EH (cell line): ENCODE measurements at places on chromosomes 4 and X.

DNA sequence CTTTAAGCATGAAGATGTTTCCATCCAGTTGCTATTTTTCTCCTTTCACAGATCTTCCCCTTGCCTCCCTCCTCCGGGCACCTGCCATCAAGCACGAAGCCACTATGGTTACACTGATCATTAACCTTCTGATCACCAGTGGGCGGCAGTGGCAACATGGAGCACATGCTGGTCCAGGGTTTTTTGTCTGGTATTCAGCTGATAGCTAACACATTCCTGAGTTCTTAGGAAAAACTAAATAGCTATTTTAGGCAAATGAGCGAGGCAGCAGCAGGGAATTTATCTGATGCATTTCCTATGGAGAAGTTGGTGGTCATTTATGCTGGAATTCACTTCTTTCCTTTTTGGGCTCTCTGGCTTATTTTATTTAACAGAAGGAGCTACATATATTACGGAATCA lies 22.9 kb downstream of the SHISA3 start:
- no peak for DNase-seq

GRCh38 chr4:109690690-109691410 lies 12.4 kb downstream of the CASP6 start:
- DNase-seq: no peak

DNA sequence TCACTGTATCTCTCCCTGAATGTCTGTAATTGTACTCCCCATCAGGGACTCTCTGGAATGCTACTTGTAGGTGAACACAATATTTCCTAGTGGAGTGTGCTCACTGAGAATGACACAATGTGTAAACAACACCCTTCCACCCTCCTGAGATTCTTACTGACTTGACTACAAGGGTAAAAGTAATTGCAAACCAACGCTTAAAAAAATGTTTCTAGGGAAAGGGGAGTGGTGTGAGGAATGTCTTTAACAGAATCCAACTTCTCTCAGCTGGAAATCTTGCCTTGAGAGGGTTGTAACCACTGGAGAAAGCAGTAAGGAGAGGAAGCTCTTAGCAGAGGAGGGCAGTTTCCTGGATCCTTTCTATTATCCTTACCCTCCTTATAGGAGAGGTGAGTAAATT lies 5.1 kb upstream of the RAPGEF2 start:
- no peak for DNase-seq

GRCh38 chrX:109709129-109709631 lies 23.9 kb downstream of the ACSL4 start:
- DNase-seq: peak; percentile 66

DNA sequence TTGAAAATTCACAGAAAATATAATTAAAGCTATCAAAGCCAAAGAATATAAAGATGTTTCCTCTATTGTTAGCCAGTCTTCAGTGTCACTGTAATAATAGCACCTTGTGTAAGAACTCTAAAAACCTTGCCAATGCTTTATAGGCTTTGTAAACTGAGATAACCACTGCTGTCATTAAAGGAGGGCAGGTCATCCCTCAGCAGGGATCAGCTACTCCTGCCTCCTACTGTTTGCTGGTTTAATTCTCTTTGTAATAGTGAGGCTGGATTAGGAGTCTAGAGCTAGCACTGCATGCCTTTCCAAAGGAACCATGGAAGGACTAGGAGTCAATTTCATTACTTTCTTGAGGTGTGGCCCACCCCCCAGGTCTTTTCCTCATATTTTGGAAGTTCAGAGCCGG lies 46.2 kb downstream of the FHIP1A start:
- no peak for DNase-seq

DNA sequence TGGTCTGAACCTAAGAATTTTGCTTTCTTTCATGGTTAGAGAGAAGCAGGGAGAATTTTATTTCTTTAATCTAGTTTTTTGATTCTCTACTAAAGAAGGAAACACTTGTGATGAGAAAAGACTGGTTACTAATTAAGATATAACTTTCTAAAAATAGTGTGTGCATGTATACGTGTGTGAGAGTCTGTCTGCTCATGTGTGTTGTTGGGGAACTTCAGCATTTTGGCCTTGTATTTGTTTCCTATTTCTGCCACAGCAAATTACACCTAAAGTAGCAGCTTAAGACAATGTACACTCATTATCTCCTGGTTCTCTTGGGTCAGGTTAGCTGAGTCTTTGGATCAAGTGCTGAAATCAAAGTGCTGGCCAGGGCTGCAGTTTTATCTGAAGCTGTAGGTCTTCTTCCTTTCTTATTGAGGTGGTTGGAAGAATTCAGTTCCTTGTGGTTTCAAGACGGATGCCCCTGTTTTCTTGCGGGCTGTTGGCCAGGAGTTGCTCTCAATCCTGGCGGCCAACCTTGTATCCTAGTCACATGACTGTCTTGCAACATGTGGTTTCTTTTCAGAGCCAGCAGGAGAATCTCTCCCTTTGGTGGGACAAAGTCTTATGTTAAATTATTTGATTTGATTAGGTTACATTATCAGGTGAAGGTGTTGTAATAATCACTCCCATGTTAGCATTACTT lies 188.4 kb upstream of the CLNK start:
- no peak for DNase-seq
